ENCODE measurements at places on chromosomes 1 and 21.
A peak's percentile ranks its signal among the peaks of the same experiment; 100 is the strongest.

DNA sequence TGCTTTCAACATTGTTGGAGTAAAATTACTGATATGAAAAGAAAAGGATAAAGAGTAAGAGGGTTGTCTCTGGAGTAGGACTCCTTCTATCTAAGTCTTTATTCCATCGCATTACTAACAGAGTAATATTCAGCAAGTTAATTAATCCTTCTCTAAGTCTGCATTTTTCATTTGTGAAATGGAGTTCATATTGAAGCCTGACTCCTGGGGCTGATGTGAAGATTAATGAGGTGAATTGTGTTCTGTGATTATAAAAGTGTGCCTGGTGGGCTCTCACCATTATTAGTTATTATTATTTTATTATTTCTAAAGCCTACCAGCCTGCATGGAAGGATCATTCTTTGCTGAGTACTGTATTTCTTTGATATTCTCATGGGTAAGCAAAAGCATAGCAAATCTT, 1096.7 kb downstream of the KCNT2 start:
- DNase-seq, result no peak

DNA sequence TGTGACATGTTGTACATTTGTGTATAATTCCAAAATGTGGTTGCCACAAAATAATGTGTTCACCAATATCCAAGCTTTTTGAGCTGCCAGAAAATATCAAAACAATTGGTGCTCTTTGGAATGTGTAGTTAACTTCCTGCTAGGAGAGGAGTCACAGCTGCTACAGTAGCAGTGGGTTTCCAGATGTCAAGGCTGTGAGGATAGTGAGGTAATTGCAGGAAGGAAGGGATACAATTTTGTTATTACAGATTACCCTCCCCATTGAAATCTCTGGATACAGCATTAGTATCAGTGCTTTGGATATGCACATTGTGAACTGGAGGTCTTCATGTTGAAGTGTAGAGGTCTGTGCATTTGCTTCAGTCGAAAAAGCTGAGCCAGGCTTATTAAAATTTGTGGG, 253.2 kb downstream of the PTPRC start:
- no peak for DNase-seq

GRCh38 chr1:78577257-78578100, 42.8 kb upstream of the IFI44L start:
- DNase-seq, result no peak

DNA sequence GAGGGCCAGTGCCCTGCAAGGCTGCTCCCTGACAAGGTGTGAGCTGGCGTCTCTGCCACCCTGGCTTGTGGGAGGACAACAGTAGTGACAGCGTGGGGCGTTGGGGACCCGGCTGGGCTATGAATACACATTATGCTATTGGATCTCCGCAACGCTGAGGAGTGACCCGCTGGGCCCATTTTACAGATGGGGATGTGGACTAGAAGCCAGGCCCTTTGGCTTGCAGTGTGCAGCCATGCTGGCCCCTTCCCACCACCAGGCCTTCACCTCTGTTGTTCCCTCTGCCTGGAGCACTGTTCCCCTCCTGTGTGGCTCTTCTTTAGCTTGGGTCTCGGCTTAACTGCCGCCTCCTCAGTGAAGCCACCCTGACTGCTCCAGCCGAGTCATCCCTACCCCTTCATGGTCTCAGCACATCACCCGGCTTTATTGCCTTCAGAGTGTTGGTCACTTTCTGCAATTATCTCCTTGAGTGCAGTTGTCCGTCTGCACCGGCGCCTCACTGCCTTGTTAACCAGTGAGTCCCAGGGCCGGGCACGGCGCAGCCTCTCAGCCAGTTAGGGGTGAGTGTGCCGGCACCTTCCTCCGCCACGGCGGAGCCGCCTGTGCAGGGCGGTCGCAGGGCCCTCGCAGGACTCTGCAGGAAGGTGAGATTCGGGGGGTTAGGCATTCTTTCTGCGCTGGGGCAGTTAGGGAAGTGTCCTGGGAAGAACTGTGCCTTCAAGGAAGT, 84.4 kb upstream of the ACTL8 start:
- no peak for DNase-seq

DNA sequence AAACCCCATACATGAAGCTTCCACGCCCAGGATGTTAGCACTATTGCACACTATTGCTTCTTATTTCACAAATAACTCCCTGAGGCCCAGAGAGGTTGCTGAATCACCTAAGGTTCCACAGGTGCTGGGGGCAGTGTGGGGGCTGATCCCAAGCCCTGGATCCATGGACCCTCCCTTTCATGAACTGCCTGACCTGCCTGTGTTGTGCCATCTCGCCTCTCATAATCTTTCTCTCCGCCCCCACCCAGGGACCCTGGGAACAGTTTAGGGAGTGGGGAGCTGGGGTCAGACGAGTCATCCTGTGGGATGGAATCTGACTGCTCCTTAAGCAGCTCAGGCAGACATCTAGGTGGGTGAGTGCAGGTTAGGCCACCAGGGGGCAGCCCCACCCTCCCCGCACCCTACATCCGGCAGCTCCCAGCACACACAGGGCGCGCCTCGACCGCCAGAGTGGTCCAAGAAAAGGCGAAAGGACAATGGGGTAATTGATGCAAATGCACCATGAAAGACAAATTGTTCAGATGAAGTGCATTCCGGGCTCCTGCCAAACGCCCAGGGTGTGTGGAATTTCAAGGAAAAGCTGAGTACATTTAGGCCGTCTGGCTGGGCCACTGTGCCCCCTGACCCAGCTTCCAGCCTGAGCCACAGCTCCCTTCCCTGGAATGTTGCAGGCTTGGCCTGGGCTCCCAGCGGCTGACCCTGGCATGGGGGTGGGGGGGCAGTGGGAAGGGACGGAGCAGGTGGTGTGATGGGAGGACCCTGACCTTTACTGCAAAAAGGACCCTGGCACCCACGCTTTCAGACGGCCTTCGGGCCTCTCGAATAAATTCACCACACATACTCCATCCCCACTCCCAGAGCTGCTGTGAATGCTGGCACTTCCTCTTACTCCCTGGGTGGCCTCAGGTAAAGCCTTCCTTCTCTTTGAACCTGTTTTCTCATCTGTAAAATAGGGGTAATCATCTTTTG, 20.8 kb downstream of the PHLDA3 start:
- peak; percentile 9 for DNase-seq

DNA sequence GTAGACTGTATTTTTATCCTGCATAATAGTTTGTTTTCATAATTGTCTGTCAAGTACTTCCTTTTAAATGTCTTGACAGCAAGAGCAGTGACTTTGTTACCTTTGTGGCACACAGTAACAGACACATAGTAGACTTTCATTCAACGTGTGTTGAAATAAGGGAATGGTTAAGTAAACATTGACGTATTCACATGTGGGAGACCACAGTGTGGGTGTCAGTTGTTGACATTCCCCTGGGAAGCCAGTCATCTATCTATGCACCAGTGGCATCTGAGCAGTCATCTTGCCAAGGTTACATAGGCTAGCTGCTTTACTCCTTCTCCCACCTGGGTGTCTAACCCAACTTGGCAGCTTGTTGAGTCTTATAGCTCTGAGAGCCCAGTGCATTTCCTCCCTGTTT, 1.4 kb upstream of the NUP133 start:
- no peak for DNase-seq

GRCh38 chr1:152745289-152745704, 12.5 kb upstream of the KPRP start:
- DNase-seq, result no peak

DNA sequence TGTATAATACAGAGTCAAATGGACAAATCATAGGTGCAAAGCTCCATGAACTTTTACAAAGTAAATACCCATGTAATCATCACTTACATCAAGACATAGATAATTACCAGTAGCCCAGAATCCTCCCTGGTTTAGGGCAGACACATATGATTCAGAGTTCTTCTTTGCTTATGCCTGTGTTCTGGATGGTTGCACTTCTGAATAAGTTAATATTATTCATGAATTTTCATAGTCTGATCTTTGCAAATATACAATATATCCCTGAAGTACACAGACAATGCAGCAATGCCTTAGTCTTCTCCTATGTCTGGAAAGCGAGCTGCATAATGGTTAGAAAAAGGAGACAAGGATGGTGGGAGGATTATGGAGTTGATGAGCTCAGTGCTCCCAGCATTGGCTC, 122.4 kb upstream of the PLXNA2 start:
- DNase-seq, result no peak

GRCh38 chr1:44616284-44616990, 57.8 kb downstream of the TMEM53 start:
- DNase-seq, result no peak

GRCh38 chr1:85358702-85359438, 82.4 kb upstream of the BCL10 start:
- no peak for DNase-seq

DNA sequence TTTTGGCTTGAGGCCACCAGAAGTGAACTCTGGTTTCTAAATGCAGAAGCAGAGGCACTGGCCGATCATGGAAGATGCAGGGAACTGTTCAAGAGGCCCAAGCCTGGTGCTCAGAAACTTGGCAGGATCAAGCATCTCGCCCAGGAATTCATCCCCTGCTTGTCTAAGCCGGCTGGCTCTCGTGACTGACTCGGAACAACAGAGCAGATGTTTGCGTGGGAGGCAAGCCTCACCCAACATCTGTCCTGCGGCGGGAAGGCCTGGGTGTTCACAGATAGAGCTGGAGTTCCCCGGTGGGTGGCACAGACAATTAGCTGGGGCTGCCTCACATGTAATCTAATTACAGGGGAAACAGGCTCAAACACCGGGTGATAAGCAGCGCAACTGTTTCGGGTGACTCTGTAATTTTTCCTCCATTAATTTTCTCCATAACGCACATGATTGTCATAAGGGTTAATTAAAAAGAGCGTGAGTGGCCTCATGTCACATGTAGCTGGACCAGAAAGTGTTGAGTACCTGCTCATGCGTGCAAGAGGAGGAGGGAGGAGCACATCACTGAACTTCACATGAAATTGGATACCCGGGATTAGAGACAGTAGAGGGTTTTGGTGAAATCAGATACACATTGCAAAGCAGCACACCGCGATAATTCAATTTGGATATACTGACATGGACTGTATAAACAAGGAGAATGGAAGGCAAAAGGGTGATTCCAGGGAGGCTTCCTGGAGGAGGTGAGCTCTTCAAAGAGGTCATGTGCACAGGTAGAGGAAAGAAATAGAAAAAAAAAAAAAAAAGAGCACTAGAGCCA, 180.0 kb downstream of the ETS2 start:
- DNase-seq, result peak; percentile 9

DNA sequence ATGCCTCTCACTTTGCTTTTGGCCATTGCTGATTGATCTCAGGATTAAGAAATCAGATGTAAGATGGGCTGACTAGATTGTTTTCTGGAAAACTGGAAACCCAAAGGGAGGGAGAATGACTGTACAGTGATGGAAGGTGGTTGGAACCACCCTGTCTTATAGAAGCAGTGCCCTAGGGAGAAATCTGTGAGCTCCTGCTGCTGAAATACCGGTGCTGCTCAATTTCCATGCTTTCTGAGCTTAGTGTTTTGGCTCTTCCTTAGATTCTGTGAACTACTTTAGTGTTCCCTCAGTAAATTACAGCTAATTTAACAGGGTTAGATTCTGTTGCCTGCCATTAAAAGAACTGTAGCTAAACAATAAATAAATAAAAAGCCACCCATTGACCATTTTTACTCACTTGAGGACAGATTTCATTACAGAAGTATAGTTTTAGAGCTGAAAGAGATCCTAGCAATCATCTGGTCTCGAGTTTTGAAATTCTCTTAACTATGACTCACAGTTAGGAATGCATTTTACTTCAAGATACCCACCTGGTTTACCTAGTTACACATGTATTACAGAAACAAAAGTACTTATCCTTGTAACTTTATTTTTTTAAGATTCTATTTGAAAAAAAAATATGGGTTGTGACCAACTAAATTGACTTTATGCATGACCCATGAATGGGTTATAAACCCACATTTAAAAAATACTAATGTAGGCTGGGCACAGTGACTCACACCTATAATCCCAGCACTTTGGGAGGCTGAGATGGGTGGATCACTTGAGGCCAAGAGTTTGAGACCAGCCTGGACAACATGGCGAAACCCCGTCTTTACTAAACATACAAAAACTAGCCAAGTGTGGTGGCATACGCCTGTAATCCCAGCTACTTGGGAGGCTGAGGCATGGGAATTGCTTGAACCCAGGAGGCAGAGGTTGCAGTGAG, 33.2 kb downstream of the CAMSAP2 start:
- no peak for DNase-seq

- DNase-seq, result peak; percentile 30
Observed at GRCh38 chr1:160206036-160206389, 829 bp downstream of the PEA15 start.

- no peak for DNase-seq
Observed at GRCh38 chr1:84862810-84863251, 30.2 kb downstream of the LPAR3 start.

- DNase-seq, result no peak
Observed at GRCh38 chr1:43708002-43708410, 670 bp downstream of the ST3GAL3 start.

DNA sequence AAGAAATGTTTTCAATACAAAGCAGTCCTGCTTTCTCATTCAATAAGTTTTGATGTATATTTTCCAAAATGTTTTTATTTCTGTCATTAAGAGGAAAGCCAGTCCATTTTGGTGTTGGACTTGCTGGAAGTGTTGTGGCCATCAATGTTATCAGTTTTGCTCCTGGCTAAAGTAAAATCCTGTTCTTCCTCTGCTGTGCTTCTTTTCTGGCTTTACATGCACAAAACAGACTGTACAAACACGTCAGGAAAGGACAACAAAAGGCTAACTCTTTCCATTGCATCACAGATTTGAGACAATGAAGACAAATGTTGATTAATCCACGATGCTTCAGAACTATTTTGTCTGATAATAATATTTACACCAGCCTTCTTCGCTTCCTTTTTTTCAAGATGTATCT, 735.4 kb downstream of the LTN1 start:
- DNase-seq, result no peak

DNA sequence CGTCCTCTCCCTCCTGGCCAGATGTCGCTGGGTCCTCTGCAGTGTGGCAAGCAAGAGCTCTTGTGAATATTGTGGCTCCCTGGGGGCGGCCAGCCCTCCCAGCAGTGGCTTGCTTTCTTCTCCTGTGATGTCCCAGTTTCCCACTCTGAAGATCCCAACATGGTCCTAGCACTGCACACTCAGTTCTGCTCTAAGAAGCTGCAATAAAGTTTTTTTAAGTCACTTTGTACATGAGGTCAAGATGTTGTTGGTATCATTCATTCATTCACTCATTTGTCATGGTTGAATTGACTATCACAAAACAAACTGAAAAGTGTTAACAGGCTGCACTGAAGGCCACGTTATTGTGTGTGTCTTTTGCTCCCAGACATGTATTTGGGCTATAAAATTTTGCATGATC, 8.2 kb upstream of the PADI6 start:
- no peak for DNase-seq

- peak; percentile 41 for DNase-seq
Observed at GRCh38 chr1:201022820-201023516, 546 bp downstream of the KIF21B start.

DNA sequence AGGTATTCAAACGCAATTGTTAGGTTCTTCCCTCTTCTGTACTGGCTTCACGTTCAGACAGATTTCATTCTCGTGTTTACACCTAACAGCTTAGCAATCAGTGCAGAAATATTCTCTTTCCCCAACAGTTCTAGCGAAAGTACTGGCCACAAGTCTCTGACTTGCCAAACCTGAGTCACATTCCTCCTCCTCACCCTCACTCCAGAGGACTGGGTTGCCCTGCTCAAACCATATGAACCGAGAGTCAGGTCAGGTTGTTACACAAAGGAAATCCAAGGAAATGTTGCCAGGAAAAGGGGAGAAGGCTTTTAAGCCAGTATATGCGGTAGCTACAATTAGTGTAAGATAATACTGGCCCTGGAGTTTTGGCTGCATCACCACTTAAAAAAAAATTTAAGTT, 282.5 kb downstream of the RGS7 start:
- no peak for DNase-seq

All from naive B cell (primary cell).